ENCODE measurements at places on chromosomes 5 and 9.

DNA sequence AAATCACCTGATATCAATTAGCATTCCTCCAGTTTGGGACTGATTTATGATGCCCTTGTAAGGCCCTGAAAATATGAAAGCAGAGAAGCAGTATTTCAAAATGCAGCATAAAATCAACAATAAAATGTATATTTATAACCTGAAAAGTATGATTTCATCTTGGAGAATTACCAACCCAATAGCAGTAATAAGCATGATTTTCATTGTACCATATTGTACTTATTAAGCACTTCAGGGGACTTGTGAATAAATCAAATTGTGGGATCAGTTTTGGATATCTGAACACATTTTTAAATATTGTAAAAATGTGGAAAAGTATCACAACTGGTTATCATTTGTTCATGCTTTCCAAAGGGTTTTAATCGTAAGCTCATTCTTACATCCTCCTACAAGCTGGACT is 250.8 kb downstream of the DMRT2 start:
- no peak for DNase-seq

DNA sequence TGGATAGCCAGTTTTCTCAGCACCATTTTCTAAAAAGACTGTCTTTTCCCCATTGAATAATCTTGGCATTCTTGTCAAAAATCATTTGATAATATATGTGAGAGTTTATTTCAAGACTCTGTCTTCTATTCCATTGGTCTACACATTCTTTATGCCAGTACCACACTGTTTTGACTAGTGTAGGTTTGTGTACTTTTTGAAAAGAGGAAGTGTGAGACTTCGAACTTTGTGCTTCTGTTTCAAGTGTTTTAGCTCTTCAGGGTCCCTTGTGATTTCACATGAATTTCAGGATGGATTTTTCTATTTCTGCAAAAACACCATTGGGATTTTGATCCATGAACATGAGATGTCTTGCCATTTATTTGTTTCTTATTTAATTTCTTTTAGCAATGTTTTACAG is 78.5 kb upstream of the ALDH1A1 start:
- DNase-seq = no peak

DNA sequence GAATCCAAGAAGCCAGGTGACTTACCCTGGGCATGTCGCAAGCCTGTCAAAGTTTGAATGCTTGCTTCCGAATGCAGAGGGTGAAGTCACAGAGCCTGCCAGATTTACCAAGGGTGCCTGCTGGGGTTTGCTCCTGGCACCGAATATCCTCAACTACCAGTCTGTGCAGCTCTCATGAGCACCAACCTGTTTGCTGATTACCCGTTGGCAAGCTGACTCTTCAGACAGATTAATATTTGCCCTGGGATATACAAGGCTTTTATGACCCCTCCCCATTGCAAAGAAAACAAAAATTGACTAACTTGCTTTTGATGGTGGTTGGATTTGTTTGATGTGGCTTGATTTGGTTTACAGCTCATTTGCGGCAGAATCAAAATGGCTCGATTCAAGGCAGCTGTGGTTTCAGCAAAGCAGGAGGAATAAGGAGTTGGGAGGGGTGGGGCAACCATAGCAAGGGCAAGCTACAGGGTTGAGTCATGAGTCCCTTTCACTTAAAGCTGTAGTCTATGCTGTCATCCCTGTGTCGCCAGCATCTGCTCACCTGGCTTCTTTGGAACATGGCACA is 82.3 kb upstream of the AGXT2 start:
- DNase-seq = no peak

DNA sequence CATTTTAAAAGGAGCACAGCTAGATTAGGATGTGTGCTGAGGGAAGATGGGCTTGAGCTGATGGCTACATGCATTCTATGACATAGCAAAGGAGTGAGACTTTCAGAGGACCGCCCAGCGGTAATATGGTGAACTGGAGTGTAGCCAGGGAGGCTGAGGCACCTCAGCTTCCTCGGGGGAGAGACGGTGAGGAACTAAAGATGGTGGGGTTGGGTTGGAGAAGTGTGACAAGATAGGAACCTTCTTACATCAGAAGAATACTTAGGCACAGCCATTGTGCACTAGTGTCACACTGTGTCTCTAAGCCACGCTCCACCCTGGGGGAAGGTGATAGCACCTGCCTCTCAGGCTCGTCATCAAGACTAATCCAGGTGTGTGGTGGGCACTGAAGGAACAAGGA is 118.0 kb upstream of the IRX2 start:
- no peak for DNase-seq

DNA sequence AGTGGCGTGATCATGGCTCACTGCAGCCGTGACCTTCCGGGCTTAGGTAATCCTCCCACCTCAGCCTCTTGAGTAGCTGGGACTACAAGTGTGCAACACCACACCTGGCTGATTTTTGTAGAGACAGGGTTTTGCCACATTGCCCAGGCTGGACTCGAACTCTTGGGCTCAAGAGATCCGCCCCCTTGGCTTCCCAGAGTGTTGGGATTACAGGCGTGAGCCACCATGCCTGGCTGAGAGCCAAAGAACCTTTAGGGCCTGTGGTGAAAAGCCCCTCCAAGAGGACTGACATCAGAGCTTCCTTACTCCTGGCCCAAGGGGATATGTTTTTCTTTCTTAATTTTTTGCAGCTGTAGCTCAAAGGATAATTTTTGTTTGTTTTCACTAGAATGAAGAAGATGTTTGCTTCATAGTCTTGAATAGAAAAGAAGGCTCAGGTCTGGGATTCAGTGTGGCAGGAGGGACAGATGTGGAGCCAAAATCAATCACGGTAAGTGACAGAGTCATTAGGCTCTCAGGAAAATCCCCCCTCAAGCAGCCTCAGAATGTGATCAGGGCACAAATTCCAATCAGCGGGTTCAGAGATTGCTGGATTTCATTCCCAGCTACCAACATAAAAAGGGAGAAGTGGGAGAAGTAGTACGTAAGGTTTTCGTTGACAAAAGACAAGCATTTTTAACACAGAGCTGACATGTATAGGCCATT is 77.1 kb downstream of the GOLPH3 start:
- DNase-seq = no peak

DNA sequence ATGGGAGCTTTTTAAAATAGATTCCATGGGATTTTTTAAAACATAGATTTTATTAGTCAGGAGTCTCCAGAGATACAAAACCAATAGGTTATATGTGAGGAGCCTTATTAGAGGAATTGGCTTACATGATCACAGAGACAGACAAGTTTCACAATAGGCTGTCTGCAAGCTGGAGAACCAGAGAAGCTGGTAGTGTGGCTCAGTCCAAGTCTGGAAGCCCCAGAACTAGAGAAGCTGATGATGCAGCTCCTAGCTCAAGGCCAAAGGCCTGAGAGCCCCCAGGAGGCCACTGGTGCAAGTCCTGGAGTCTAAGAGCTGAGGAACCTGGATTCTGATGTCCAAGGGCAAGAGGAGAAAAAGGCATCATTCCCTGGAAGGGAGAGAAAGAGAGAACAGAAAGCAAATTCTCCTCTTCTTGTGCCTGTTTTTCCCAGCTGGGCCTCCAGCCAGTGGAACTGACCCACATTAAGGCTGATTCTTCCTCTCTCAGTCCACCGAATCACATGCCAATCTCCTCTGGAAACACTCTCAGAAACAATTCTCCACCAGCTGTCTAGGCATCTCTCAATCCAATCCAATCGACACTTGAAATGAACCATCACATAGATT is 59.3 kb downstream of the AHRR start:
- no peak for DNase-seq

DNA sequence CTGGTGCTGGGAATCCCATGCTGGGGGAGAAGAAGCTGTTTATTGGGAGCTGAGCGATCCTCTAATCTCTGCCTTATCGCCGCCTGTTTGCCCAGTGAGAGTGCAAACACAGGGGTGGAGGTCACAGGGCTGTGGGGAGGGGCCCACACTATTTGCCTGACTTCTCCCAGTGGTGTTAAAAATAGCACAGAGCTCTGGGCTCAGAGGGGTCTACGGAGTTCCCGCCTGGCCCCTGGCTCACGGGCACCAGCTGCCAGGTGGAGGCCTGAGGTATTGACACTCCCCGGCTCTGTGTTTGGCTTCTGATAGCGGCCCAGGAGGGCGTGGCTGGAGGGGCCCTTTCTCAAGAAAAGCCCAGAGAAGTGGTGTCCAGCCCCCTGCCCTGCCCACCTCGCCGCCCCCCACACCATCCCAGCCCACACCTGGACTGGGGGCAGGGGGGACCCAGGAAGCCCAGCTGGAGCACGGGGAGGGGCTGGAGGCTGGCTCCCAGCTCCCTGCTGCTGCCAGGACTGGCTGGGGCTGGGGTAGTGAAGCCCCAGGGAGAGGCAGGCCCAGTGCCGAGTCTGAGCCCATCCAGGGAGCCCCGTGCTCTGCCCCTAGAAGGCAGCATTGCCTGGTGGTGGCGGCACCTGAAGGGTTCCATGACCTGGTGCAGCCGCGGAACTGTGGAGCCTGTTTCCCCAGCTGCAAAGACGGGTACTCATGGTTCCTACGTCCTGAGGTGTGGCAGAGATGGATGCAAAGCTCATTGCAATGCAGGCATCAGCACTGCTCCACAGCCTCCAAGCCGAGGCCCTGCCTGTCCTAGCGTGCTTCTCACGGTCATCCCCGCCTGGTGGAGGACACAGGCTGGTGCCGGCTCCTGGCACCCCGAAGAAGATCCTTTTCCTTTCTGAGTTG is 35.7 kb upstream of the EGFL7 start:
- DNase-seq = no peak

GRCh38 chr5:93092349-93093105 is 488.5 kb downstream of the NR2F1-AS1 start:
- no peak for DNase-seq

GRCh38 chr5:58459146-58460001 is 512 bp downstream of the PLK2 start:
- no peak for DNase-seq

DNA sequence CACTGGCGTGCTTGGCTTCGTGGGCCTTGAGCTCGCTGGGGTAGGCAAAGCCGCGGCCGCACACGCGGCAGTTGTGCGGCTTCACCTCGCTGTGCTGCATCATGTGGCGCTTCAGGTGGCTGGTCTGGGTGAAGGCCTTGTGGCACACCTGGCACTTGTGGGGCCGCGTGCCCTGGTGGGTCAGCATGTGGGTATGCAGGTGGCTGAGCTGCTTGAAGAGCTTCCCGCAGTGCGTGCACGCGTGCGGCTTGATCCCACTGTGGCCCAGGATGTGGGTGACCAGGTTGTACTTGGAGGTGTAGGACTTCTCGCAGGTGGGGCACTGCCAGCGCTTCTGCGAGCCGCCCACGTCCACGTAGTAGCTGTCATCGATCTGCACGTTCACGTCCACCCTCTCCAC is 46.8 kb downstream of the ZNF366 start:
- DNase-seq = no peak

DNA sequence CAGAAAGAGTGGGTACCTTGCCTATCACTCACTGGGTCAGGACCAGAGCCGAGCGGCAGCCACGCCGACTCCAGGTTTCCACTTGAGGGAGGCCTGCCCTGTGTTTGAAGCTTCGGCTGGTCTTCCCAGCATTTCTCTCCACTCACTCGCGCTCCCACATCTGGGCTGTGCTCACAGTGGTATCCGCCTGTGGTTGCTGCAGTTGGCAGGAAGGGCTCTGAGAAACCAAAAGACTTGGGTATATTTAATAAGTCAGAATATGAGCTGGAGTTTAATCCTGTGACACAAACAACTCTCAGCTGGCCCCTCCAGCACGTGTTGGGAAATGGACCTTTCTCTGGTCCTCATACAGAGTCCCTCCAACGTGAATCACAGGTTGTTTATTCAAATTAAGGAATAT is 70.9 kb downstream of the SPRY4 start:
- DNase-seq = no peak
